ENCODE measurements at places on chromosomes 2 and 18.

- DNase-seq, result no peak
These were observed 38.1 kb upstream of the DAPL1 start for GRCh38 chr2:158756976-158757375.

GRCh38 chr2:37558623-37559022, 112.8 kb downstream of the CDC42EP3 start:
- no peak for DNase-seq

DNA sequence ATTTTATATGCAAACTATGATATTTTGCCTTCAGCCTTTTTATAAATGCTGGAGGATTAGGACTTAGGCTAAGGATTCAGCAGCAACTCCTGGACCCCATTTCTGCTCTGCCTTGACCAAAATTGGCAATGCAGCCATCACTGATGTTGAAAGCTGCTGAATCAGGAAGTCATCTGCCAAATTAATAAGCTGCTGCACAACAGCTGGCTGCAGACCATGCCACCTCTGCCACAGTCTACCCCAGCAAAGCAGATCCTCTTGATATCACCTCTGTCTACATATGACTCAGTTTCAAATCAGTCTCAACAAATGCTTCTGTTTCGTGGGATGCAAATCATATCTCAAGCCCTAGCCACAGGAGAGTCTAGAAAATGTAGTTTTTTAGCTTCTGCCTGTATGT, 7.1 kb upstream of the SOS1 start:
- DNase-seq, result no peak

DNA sequence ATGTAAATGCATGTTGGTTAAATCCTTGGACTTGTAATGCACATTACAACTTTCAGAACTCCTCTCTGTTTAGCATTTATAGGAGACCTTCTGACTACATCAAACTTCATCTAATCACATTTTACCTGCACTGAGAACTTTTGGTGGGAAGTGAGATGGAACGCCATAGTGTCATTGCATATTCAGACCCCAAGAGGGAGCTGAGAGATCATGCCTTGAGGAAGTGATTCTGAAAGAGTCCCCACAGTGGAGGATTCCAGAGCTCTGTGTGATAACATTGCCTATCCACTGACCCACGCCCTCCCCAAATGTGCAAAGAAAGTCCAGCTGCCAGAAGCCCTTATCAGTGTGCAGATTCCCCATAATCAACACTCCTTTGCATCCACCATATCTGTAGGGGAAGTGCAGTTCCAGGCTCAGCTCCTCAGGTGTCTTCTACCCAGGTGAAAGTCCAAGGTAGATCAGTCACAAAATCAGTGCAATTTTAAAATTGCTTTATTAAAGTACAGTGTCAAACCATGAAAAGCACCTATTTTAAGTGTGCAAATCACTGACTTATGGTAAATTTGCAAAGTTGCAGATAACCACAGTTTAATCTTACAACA, 212.4 kb downstream of the RPIA start:
- peak; percentile 8 for DNase-seq

DNA sequence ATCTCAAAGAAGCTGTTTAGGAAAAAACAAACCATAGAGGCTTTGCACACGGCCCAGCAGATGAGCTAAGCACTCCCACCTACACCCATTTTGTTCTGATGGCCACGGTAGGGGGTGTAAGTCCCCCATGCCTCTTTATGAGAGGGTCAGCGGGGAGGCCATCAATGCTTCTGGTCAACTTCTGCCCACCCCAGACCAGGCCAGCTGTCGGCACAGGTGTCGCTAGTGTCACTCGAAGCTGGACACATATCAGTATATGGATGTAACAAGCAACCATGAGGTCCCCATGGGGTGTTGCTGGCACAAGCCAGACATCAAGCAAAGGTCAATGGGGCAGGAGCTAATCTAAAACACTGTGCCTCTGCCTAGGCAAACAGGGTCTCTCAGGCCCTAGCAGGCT, 23.7 kb upstream of the SLC35F6 start:
- no peak for DNase-seq

GRCh38 chr18:76668546-76668945, 153.8 kb upstream of the ZNF236 start:
- no peak for DNase-seq

DNA sequence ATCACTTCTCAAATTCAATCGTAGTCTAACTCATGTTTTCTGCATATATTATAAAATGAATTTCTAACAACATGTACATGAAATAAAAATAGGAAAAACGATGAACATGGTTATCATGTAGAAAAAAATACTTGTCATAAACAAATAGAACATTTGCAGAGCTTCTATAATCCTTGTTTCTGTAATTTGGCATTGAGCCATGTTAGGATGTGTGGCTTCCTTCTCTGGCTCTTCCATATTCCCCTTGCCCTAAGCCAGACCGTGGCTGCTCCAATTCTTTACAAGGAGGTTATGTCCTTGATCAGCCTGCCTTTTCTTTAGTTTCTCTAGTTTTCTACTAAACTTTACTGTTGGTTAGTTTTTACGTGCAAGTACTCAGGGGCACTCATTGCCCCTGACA, 155.3 kb downstream of the COL6A3 start:
- DNase-seq, result no peak
